ENCODE measurements at places on chromosomes 3 and 15.

- DNase-seq = no peak
Measured at GRCh38 chr3:164864454-164864853, 213.8 kb downstream of the SI start.

GRCh38 chr15:22922003-22922402 is 58.2 kb downstream of the CYFIP1 start:
- no peak for DNase-seq

- no peak for DNase-seq
Measured at GRCh38 chr3:98705694-98706093, 57.4 kb upstream of the ST3GAL6 start.

- no peak for DNase-seq
Measured at GRCh38 chr3:177589911-177590381, 392.7 kb upstream of the TBL1XR1 start.

- no peak for DNase-seq
Measured at GRCh38 chr3:187223799-187224198, 26.5 kb downstream of the RTP1 start.

DNA sequence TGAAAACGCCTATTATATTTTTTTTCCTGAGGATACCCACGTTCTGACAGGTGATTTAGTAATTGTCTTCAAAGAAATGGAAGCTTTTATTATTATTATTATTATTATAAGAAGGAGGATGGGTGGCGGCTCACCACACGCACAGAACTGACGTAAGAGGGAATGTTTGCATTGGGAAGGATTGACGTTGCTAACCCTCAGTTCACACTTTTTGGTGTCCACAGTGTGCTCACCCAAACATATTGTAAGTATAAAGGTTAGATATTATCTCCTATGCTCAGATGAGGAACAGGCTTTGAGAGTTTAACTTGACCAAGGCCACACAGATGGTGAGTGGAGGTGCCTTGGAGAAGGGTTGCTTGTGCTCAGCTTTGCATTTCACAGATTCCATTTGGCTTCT is 533.5 kb upstream of the TBL1XR1 start:
- no peak for DNase-seq

GRCh38 chr3:50484722-50485121 is 18.7 kb downstream of the CACNA2D2 start:
- no peak for DNase-seq

GRCh38 chr3:48899273-48899672 is 591 bp upstream of the SLC25A20 start:
- DNase-seq = no peak

DNA sequence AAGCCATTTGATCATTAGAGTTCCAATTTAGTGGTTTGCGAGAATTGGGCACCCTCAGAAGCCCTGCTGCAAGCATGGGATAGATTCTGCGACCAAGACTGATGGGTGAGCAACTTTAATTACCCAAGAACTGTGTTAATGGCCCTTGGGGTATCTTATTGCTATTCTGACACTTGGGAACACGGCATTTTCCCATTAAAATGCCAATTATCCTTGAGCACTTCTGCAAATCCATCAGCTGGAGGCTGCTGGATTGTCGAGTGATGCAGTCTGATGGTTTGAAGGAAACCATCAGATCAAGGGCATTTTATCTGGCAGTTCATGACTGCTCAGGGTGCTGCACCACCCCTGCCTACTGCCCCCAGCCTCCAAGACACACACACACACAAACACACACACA is 183.6 kb upstream of the PROK2 start:
- DNase-seq = no peak

GRCh38 chr3:153138276-153139210 is 23.5 kb upstream of the RAP2B start:
- peak; percentile 89 for DNase-seq

GRCh38 chr3:157916672-157917071 is 189.5 kb downstream of the SHOX2 start:
- no peak for DNase-seq

GRCh38 chr3:30710017-30710416 is 103.6 kb downstream of the TGFBR2 start:
- no peak for DNase-seq

DNA sequence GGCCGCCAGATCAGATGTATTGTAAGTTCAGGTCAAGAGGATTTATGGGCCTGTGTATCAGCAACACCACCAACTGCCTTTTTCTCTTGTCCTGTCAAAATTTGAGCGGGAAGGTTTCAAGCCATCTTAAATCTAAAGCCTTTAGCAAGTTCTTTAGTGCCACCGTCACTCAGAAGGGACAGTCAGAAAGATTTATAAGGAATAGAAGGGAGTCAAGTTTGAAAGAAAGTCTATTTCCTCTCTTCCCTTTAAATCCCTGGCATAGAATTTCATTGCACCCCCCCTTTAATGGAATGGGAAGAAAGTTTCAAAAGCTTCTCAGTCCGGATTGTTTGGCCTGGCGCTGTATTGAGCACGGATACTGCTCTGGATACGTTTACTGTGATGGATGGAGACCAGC is 359.4 kb downstream of the FEZF2 start:
- DNase-seq = no peak

DNA sequence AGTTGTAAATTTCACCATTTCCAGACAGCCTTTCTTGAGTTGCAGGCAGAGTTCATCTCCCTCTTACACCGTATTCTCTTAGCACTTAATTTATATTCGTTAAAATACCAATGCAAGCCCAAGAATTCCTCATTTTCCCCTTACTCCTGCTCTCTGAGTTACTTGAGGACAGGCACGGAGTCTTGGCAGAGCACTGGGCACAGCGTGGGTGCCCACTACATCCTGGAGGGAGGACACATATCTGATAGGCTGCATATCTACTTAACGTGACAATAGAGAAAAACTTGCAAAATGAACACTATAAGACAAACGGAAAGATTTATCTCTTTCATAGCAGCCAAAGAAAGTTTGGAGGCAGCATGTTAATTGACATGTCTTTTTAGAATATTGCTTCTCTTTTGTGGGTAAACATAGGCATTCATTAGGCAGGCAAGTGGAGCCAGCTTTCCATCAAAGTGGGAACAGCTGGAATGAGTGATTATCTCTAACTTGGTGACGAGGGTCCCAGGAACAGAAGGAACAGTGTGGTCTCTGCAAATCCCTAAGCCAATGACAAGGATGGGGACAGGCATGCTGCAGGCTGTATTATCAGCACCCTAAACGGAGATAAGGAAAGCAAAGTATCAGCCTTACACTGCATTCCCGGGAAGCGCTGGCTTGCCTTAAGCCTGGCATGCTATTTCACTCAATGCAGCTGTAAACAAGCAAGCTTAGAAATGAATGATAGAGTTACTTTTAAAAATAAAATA is 116.5 kb downstream of the RTP4 start:
- no peak for DNase-seq

DNA sequence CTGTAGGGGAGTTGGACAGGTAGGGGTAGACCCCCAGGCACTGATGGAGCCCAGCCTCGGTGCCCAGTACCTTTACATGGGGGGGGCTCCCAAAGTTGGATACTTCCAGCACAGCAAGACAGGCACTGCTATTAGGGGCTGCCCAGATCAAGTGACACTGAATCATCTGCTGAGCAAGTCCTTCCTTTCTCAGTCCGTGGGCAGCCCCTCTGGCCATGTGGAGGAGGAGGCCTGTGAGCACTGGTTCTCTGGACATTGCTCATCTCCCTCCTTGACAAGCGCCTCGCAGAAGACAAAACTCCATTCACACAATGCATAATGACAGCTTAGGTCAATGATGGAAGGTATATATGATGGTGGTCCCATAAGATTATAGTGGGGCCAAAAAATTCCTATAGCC is 35.7 kb downstream of the EEFSEC start:
- no peak for DNase-seq

- DNase-seq = peak; percentile 61
Measured at GRCh38 chr3:184314363-184314699, at the start of gene EIF4G1. Gene EIF4G1, plus strand, starts transcription at chr3:184314606. Its CDS starts 1,191 bp downstream, at chr3:184315797.

GRCh38 chr3:193829781-193830180 is 236.8 kb downstream of the OPA1 start:
- DNase-seq = no peak

DNA sequence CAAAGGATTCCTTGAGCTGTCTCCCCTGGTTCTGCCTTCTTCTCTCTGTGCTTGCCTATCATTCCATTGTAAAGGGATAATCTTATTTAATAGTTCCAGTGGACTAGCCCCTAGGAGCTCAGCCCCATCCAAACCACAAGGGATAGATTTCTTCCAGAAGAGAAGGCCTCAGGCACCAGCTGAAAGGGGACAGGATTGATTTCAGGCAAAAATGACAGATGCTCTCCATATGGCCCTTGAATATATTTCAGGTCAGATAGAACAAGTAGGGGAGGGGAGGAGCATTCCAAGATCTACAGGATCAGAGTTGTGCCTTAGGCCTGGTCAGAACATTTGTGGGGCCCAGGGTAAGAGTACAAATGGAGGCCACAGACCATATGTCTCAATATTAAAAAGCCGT is 85.3 kb downstream of the RPLP1 start:
- DNase-seq = no peak

- no peak for DNase-seq
Measured at GRCh38 chr3:129106866-129107565, 14.6 kb downstream of the RAB43 start.

- no peak for DNase-seq
Measured at GRCh38 chr15:36178303-36178633, 401.2 kb upstream of the CDIN1 start.

GRCh38 chr3:108293858-108294257 is 2.5 kb upstream of the HHLA2 start:
- no peak for DNase-seq

GRCh38 chr15:89400782-89401545 is 66.3 kb upstream of the POLG start:
- no peak for DNase-seq

- DNase-seq = no peak
Measured at GRCh38 chr15:90829942-90830440, 38.4 kb upstream of the FURIN start.

DNA sequence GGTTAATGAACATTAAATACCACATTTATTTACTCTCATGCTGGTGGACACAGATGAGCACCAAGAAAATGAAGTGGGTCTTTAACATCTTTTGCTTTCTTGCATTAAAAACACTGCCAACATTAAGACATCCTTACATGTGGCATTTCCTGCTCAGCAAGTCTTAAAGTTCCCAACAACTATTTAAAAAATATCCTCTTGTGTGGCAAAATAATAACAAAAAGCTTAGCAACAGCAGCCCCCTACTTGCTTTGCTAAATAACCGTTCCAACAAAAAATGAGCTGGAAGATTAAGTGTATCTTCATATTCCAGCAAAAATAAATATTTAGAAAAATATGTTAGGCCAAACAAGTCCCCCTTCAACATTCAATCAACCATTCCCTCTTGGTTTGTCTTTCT is 93.1 kb downstream of the SUCLG2 start:
- DNase-seq = no peak

- no peak for DNase-seq
Measured at GRCh38 chr15:76470691-76471090, 134.1 kb downstream of the ISL2 start.

- DNase-seq = no peak
Measured at GRCh38 chr15:88074386-88074785, 182.2 kb downstream of the NTRK3 start.

DNA sequence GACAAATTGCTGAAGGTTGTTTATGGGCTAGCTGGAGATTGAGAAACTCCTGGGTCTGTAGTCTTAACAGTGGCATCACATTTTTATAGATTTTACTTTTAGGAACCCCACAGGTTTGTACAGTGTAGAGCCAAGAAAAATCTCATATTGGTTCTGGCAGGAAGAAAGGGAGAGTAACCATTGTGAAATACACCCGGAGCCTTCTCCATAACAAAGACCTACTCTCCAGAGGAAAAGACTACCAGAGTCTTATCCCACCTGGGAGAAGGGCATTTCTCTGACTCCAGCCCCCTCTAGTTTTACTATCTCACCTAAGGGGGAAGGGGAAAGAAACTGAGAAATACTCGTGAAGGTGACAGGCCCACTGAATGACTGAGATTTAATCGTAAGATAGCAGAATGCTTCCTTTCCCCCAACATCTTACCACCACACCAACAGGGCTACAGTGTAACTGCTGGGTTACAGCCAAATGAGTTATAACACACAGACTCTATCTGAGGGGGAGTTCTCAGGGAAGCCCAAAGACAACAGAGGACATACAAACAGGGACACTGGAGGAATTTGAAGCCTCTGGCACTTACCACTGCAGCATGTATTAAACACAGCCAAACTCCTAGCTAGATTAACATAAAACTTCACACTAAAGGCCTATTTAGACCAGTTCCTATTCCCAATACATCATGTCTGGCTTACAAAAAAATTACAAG is 56.1 kb downstream of the SYN2 start:
- no peak for DNase-seq

DNA sequence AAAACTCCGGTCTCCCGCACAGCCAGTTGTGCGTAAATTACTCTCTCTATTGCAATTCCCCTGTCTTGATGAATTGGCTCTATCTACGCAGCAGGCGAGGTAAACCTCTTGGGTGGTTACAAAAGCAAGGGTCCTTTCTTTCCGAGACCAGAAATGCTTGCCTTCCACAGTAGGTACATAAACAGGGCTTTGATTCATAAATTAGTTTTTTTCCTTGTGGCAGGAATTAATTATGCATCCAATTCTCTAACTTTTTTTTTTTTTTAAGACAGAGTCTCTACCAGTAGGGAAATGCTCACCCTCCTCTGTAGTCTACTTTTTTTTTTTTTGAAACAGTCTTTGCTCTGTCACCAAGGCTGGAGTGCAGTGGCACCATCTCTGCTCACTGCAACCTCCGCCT is 16.3 kb downstream of the CD80 start:
- no peak for DNase-seq

DNA sequence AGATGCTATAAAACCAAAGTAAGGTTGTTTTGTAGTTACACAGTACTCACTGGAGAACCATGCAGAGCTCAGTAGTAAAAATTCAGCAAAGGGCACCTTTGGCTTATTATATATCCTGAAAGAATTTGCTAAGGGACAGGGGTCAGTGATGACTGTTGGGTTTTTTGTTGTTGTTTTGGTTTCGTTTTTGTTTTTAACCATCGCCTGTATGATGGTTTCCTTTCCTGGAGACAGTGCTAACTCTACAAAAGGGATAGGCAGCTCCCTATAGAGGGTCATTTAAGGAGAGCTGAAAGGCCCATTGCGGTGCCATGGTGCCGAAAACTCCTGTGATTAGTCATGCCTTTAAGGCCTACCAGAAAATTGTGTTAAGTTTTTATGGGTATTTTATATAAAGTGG is 118.2 kb upstream of the GOLIM4 start:
- DNase-seq = peak; percentile 17

DNA sequence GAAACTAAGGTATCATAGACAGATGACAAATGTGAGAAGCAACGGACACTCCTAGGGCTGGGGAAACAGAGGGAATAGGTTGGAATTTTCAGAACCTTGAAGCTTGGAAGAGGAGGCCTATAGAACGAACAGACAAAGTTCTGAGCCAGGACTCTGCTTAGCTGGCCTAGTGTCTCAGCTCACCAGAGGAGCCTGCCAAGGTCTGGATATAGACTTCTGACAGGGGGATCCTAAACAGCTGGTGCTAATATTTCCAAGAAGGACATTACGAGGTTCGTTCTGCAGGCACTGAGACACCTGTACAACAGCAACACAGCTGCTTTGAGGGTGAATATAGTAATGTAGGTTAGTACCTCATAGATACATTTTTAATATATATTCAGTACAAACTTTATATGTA is 266.3 kb downstream of the CHL1 start:
- no peak for DNase-seq

Data from GM12878 (cell line).